SK-N-DZ (cell line): ENCODE measurements at places on chromosomes 16 and 17.

GRCh38 chr17:9343516-9343915 lies 232.1 kb downstream of the STX8 start:
- DNase-seq: peak; percentile 27

GRCh38 chr16:82675300-82675699 lies 48.5 kb downstream of the CDH13 start:
- DNase-seq: no peak

GRCh38 chr16:67731753-67732095 lies 12.6 kb upstream of the GFOD2 start:
- DNase-seq: no peak

DNA sequence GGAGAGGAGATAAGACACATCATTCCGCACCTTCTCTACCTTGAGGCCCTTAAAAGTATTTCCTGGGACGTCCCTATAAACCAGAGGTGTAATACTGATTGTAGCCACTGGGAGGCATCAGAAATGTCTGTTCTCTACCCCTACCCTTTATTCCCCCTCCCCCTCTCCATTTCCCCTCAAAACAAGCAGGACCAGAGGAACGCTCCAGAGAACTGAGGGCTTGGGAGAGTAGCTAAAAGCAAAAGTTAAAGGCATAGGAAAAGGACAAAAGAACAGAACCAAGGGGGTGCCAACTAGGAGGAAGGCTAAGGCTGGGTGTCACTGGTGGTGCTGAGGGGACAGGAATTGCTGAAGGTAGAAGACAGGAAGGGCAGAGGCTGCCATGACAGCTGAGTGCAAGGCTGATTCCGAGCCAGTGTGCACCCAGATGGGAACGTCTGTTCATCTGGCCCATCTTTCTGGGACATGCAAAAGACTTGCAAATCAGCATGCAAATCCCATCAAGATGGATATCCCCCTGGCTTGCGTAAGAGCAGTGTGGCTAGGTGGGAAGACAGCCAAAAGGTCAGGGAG lies 6.7 kb downstream of the CAMTA2 start:
- DNase-seq: peak; percentile 75

DNA sequence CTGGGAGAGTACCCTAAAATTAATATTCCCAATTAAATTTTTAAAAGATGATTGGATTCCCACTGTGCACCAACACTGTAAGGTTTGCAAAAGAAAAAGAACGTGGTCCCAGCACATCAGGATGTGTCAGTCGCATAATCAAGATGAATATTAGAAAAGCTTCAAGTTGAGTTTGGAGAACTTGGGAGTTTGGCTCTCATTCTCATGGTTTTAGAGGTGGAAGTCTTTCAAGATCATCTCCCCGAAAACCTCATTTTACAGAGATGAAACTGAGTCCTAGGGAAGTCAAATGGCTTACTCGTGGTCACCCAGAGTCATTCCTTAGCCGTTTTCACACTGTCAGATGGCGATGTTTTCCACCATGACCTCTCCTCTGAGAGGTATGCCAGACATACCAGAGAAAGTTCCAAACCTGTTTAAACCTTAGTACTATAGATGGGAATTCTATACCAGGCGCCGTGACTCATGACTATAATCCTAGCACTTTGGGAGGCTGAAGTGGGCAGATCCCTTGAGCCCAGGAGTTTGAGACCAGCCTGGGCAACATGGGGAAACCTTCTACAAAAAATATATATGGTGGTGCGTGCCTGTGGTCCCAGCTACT lies 1.2 kb downstream of the SEC14L1 start:
- DNase-seq: no peak

- peak; percentile 60 for DNase-seq
Measured at GRCh38 chr17:55344514-55344997, 77.1 kb downstream of the MMD start.

DNA sequence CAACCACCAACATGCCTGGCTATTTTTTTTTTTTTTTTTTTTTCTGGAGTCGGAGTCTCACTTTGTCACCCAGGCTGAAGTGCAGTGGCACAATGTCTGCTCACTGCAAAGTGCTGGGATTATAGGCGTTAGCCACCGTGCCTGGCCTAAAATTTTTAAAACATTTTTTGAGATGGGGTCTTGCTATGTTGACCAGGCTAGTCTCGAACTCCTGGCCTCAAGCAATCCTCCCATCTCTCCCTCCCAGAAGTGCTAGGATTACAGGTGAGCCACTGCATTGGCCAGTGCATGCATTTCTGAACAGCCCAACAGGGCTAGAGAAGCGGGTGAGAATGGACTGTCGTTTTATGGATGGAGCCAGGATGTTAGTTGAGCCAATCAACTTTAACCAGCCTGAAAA lies 72.4 kb downstream of the ERCC4 start:
- no peak for DNase-seq

DNA sequence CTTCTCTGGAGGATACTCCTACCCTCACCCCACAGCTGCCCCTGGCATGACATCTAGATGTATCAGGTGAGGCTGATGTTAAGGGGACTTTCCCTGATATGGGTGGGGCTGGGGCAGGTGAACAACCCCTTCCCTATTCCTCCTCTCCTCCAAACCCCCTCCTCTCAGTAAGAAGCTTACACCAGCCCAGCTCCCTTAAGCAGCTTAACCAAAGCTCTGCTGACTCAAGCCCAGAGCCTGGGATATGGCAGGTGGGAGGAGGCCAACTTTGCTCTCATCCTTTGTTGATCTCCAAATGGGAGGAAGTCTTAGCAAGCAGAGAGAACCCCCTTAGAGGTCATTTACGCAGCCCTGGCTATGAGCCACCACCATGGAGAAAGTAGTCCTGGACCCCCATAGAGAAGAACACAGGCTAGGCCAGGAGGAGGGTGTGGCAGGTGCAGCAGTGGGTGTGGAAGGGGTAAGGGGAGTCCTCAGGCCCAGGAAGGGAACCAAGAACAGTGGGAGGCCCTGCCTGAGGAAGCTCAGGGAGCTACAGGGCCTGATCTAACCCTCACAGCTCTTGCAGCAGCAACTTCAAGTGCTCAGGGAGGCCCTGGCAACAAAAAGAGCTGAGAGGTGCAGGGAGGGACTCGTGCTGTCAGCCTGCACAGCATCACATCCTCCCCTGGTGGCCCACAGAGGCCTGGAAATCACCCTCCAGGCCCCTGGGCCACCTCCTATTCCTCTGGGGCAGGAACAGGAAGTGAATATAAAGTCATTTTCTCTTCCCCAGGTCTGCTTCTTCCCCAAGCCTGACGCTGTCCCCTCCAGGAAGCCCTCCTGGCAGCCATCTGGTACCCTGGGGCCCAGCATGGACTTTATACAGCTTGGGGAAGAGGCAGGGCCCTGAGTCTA lies 2.9 kb downstream of the UNC119 start:
- DNase-seq: no peak

DNA sequence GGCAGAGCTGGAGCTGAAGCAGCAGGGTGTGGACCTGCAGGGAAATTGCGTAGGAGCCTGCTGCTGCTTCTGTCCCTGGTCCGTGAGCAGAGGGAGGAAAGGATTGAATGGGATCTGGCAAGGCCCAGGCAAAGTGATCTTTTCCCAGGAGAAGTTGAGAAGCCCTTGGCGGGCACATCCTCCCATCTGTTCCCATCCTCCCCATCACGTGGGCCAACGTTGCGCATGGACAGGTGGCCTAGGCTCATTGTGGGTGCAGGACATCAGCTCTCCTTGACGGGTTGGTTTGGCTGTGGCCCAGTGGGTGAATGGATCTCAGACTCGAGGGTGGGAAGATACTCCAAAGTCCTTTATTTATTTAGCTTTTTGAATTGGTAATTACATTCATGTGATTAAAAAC lies 29.4 kb upstream of the POLR3E start:
- DNase-seq: no peak

- DNase-seq: no peak
Measured at GRCh38 chr17:19768046-19768782, 20.1 kb upstream of the ALDH3A1 start.

DNA sequence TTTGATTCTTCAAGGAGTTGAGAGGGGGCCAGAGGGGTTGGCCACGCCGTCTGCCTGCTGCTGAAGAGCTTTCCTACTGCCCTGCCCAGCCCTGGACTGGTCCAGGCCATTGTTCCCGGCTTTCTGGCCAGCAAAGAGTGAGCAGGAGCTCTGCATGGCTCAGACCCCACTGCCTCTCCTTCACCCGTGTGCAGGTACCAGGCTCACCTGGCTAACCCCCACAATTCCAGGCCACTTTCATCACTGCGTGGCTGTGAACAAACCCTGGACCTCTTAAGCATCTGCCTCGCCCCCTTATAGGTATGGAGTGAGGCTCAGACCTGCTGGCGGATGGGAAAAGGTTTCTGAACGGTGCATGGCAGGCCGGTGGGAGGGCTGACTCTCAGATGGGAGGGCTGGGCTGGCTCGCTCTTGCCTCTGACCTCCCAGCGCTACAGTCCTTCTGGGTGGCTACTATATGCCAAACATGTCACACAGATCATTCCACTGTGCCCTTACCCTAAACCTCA lies 8.9 kb downstream of the ZNF319 start:
- no peak for DNase-seq

DNA sequence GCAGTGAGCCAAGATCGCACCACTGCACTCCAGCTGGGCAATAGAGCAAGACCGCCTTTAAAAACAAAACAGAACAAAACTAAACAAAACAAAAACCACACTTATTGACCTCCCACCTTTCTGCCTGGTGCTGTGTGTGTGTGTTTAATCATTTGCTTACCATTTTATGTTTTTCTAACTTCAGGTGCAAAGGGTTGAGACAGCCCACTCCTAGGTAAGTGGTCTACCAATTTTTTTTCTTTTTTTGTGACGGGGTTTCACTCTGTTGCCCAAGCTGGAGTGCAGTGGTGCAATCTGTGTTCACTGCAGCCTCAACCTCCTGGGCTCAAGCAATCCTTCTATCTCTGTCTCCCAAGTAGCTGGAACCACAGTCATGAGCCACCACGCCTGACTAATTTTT lies 65.8 kb downstream of the SALL1 start:
- DNase-seq: no peak

- no peak for DNase-seq
Measured at GRCh38 chr17:39704821-39705551, 5.1 kb downstream of the ERBB2 start.

DNA sequence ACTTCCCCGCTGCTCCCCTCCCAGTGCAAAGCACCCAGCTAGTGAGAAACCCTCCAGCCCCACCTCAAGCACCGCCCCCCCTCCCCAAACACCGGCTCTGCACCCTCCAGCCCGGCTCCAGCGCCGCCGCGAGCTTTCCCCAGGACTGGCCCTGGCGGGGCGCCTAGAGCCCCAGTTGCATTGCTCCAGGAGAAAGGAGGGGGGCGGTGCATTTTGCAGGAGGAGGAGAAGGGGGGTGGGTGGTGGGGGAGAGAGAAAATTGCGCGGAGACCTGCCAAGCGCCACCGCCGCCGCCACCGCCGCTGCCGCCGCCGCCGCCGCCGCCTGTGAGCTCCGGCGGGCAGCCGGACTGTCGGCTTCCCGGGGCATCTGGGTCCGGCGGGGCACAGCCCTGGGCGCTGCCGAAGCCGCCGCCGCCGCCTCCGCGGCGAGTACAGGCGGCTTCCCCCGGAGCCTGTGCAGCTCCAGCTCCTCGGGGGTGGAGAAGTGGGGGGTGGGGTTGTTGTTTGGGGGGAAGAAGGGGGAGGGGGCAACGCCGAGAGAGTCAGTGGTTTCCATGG lies 333 bp upstream of the NOG start:
- peak; percentile 11 for DNase-seq

- DNase-seq: no peak
Measured at GRCh38 chr17:78748048-78748729, 33.9 kb downstream of the CYTH1 start.

- peak; percentile 51 for DNase-seq
Measured at GRCh38 chr16:14028202-14028601, 42.9 kb upstream of the MRTFB start.

DNA sequence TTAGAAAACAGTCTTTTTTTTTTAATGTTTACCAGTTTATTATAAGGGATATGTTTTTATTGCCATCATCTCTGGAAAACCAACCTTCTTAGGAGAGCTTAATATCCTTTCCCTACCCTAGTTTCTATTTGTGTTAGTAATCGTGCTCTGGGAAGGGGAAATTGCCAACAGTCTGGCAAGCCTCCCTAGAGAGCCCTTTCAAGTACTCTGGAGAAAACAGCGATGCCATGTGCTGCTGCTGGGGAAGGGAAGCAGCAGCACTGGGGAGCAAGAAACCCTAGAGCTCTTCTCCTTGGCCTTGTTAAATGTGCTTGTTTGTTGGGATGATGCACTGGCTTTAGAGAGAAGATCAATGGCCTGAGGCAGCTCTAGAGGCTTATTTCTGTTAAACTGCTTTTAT lies 10.3 kb downstream of the RETREG3 start:
- DNase-seq: no peak

DNA sequence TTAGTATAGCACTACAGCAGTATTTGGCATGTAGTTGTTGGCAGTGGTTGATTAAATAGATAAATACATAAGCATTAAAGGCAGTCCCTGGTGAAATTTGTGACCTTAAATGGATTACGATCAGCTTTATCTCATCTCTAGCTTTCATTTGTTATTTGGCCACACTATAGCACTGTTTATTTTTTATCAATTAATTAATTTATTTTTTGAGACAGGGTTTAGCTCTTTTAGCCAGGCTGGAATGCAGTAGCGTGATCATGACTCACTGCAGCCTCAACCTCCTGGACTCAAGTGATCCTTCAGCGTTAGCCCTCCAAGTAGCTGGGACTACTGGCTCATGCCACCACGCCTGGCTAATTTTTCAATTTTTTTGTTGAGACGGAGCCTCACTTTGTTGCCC lies 18.7 kb upstream of the ARHGAP17 start:
- no peak for DNase-seq

DNA sequence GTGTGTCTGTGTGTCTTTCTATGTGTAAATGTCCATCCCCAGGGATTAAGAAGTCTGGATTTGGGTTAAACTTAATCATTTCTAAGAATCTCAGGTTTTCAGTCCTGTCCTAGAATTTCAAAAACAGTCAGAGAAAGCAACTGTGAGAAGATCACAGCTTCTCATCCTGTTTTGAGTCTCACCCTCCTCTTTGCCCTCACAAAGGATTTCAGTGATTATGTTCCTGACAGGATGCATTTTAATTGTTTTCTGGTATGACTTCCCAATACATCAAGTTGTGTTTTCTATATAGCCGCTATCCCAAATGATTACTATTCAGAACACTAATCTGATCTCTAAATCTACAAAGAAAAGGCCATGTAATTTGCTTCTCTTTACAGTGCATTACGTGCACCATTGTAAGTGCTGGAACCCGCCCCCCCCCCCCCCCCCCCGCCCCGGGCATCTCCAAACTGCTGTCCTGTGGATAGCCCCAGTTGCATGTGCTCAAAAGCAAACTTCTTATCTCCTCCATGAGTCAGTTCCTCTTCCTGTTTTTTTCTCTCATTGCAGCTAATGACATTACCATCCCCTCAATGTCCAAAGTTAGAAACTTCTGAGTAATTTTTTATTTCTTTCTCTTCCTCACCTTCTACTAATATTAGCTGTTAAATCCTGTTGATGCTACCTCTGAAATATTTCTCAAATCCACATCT lies 73.9 kb downstream of the CDH13 start:
- DNase-seq: no peak

- DNase-seq: no peak
Measured at GRCh38 chr17:56601591-56601990, 8.1 kb downstream of the NOG start.

GRCh38 chr17:15038656-15039055 lies 226.5 kb downstream of the PMP22 start:
- no peak for DNase-seq
